Right ventricle myocardium superior (tissue), 1 donor: ENCODE measurements at places on chromosomes 16 and 17. TPM values are rescaled to one million over a fixed set of nuclear protein-coding genes. Genes with fewer than 3 reads are reported as not detected.

GRCh38 chr17:48704361-48705248 is 17.7 kb downstream of the PRAC1 start:
- no peak for DNase-seq

ACAP1 gene
- 14.9 TPM for total RNA-seq

PPP1R27 gene
- not detected for total RNA-seq

- DNase-seq = no peak
These were observed 155.6 kb upstream of the PLCG2 start for GRCh38 chr16:81623365-81624102.
